ENCODE measurements at places on chromosomes 12 and 14.

- DNase-seq: no peak
Measured at GRCh38 chr14:22280497-22281316, 308.3 kb downstream of the DAD1 start.

DNA sequence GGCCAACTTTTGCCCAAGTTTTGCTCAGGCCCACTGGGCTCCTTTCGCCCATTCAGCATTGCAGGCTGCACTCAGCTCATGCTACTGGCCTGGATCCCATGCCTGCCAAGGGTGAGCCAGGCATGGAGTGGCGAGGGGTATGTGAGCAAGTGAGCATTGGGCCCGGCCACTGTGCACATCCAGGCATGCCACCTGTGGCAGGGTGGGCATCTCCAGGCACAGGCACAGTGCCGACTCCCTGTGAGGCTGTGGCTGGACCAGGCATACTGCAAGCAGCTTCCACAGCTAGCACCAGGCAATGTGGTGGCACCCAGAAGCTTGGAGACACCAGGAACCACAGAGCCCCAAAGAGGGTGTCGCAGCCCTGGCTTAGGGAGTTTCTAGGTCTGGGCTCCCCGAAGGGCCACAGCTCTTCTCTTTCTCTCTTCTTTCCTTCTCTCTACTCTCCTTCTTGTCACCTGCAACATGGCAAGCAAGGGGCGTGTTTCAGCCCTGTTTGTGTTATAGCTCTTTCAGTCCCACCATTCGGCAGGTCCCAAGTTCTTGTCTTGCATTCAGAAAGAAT is 15.6 kb downstream of the FAM186A start:
- no peak for DNase-seq

GRCh38 chr12:19402743-19403431 is 36.4 kb upstream of the AEBP2 start:
- no peak for DNase-seq

DNA sequence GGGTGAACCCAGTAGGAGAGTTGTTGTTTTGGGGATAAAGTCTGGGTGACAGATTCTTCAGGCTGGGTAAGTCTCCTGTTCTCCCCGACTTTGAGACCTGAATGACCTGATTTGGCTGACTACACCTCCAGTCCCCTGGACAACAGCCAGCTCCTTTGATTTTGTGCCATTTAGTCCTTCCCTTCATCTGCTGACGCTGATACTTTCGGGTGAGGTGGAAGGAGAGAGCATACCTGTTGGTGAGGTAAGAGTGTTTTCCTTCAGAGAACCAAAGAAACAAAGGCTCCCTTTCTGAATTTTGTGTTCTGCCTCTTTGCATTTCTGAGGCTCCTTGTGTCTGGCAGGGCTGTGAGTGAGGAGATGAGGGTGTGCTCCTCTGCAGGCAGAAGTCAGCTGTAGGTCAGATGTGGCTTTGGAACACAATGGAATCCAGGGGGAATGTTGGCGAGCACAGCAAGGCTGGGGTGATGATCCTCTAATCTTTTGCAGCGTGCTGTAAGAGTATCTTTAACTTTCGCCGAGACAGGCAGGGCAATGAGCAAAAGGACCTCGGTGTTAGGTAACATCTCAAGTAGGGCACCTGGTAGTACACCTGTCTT is 12.1 kb downstream of the ETV6 start:
- no peak for DNase-seq

GRCh38 chr12:106757623-106758348 is 16.7 kb upstream of the RIC8B start:
- DNase-seq: no peak

GRCh38 chr12:130709151-130709970 is 6.7 kb downstream of the RIMBP2 start:
- DNase-seq: no peak

DNA sequence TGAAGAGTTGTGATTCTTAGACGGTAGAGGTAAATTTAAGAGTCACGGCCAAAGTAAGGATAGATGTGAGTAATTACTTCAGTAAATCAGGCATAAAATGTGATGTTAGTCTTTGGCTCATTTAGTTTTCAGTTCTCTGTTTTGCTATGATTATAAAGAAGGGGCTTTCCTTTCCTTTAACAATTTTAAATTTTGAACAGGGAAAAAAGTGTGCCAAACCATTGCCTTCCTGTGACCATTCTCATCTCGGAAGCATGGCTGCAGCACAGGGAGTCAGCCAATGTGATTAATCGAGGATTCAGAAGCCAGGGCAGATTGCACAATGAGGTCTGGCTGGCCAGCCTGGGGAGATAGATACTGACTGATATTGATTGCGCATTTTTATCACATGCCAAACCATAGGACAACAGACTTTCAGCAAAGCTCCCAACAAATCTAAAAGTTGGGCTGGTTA is 480.2 kb upstream of the PRICKLE1 start:
- DNase-seq: no peak

DNA sequence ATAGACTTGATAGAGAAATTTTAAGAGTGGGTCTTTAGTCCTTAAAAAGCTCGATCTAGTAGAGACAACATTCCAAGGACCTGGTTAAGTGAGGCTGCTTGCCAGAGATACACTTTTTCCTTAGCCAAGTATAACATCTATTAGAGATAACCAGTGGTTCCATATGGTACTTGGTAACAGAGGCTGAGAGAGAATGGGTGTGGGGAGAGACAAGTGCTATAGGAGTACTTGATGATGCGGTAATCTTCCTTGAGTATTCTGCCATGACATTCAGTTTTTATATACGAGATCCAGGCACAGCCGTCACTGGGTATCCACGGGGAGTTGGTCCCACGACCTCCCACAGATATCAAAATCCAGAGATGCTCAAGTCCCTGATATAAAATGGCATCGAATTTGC is 77.4 kb upstream of the REP15 start:
- DNase-seq: no peak

DNA sequence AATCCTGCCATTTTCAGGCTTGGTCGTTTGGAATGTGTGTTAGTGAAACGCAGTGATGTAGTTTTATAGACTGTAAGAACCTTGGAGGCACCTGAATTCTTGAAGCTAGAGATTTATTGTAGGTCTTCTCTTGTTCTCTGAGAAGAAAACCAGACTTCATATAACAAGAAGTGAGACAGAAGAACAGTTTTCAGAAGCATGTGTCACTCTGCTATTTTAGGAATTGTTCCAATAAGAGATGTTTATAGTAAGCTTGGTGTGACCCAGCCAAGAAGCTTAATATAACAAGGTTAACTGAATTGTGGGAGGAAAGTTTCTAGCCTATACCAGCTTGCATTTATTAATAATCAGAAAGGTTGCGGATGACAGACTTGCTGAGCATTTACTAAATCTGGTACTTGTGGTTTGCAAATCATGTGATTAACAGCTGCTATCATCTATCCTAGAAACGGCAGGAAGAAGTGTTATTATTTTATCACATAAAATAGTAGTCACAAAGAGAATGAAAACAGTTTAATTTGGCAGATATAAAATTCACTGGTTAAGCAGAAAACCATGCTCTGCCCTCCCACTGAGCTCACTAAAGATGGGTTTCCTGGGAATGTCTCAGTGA is 49.2 kb upstream of the BCAT1 start:
- DNase-seq: no peak

GRCh38 chr14:39228509-39229221 is 5.0 kb upstream of the MIA2 start:
- DNase-seq: no peak

DNA sequence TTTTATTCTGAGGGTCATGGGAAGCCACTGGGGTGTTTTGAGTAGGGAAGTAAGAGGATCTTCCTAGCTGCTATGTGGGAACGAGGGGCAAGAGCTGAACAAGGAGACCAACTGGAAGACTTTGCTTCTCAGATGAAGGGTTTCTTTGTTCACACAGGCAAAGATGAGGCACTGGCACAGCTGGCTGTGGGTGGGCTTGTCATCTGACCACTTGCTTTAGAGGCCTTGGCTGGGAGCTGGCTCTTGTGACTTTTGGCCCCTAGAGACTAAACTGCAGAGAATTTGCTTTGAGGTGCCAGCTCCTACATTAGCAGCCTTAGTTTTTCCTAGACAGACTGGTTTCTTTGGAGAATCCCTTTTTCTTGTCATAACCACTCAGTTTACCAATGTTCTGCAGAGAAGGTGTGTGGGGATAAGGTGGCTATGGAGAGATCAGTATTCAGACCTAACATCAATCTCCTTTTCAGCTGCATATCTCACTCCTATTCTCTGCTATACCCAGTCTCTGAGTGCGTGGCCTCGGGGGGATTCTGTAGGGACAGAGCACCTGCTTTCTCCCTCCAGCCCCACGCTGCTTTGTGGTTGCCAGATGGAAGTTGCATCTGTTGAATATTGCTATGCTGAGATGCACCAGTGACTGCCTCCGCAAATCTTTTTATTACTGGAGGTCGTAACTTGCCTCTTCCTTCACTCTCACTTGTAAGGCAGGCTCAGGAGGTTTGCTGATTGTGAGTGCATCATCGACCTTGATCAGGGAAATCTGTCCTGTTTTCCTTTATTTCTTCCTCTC is 12.7 kb downstream of the PPP2R5C start:
- no peak for DNase-seq

- no peak for DNase-seq
Measured at GRCh38 chr12:13024531-13024916, 19.7 kb upstream of the FAM234B start.

GRCh38 chr12:112989806-112990205 is 11.5 kb downstream of the OAS2 start:
- no peak for DNase-seq

DNA sequence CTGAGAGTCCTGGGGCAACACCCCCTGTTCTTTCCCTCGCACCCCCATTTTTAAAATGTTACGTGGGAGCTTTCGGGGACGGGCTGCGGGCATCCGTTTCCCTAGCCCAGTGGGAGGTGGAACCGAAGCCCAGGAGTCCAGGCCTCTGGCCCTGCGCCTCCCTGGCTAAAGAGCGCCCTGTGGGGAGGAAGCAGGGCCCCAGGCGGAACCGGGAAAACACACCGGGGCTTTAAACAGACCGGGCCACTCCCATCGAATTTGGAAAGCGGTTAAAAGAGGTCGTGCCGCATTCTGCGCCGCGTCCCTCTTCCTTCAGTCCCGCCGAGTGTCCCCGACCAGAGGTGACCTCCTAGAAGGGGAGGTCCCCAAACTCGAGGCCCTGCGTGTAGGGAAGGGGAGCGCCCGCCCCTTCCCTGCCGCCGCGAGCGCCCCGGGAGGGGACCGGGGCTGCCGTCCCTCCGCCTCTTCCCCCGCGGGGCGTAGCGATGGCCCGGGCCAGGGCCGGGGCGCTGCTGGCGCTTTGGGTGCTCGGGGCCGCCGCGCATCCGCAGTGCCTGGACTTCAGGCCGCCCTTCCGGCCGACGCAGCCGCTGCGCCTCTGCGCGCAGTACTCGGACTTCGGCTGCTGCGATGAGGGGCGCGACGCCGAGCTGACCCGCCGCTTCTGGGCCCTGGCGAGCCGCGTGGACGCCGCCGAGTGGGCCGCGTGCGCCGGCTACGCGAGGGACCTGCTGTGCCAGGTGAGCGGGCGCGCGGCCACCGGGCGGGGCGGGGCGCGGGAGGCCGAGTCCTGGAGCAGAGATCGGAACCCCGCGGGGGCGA is at the start of gene HHIPL1:
Gene HHIPL1, plus strand, starts transcription at position 407 of the 822 bp plus-strand sequence. Its CDS starts 79 bp downstream, at position 486.
- DNase-seq: no peak

GRCh38 chr12:98838231-98838647 is 193.1 kb downstream of the APAF1 start:
- no peak for DNase-seq

GRCh38 chr14:61280526-61281185 is 482 bp downstream of the TMEM30B start:
- peak; percentile 72 for DNase-seq

DNA sequence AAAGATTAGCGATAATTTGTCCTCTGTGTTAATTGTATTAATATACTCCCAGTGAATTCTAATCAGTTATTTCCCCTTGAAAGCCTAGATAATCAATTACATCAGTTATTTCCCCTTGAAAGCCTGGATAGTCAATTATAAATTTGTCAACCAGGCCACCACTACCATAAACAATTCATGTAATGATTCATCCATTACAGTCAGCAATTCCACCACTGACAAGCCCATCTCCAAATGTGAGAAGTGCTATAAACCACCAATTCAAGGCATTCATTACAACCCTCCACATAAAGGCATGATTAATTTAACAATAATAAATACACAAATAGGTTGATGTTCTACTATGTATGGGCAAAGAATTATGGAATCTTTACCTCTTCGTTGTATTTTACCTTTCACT is 40.9 kb downstream of the INTS13 start:
- no peak for DNase-seq

DNA sequence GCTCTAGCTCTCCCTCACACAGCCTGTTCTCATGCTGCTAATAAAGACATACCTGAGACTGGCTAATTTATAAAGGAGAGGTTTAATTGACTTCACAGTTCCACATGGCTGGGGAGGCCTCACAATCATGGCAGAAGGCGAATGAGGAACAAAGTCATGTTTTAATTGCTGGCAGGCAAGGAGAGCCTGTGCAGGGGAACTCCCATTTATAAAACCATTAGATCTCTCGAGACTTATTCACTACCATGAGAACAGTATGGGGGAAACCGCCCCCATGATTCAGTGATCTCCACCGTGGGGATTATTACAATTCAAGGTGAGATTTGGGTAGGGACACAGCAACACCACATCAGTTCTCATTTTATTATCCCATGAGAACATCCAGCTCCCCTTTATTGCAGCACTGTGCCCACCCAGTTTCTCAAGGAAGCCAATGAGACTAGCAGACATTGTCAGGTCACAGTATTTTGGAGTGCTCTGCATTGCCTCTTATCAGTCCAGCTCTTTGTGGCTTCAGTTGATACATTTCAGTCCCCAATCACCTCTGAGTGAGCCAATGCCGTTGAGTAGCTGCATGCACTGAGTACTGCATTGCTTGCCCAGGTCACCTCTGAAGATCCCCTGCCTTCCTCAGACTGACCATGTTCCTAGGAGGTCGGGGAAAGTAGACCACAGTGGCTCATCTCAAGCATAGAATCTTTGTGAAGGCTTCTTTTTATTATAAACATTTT is 131.2 kb downstream of the CRADD start:
- DNase-seq: no peak

GRCh38 chr12:24728366-24728765 is 220.5 kb downstream of the BCAT1 start:
- DNase-seq: no peak

GRCh38 chr12:130633771-130634170 is 82.3 kb downstream of the RIMBP2 start:
- no peak for DNase-seq
